Gastrocnemius medialis (tissue), 4 donors: ENCODE measurements at places on chromosomes 4 and X. TPM values are rescaled to one million over a fixed set of nuclear protein-coding genes. Genes with fewer than 3 reads are reported as not detected.

The ATP11C gene
- 3.6 TPM for total RNA-seq

The RAB33A gene
- not detected for total RNA-seq

The PRRG3 gene
- total RNA-seq = not detected

DNA sequence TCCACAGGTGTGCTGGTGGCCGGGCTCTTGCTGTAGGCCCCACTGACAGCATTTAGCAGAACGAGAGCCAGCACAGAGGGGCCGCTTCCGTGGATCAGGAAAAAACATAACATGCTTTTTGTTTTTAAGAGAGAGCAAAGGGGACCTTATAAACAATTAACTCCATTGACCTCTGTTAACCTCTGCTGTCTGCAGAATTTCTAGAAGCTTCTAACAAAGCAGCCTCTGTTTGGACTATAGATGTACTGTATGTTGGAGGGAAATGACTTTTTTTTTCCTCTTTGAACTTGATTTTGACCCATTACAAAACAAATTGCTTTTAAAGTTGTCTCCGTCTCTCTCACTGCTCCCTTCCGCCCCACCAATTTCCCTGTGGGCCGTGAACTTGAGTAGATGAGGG, 210.7 kb downstream of the FRAS1 start:
- H3K4me3 ChIP-seq = no peak overlapping the region
- no peak for DNase-seq
- no peaks in the 10 kb centered on the region for H3K27me3 ChIP-seq
- H3K4me1 ChIP-seq = no peaks in the 10 kb centered on the region
- no peaks in the 10 kb centered on the region for H3K36me3 ChIP-seq
- H3K27ac ChIP-seq = no peak overlapping the region

DNA sequence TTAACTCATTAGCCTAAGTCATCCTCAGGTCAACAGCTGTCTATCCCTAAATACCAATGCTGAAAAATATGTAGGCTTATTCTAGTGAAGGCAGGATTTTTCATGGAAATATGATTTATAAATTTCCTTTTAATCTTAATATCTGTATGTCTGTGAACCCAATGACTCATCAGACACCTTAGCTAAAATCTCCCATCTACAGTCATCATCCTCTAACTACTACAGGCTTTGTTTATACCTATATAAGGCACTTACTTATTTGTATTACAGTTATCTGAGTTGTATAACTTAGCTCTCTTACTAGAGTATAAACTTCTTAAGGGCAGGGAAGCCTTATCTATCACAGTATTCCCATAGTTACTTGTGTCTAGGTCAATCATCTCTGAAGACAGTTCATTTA, 24.2 kb downstream of the AMMECR1 start:
- H3K27me3 ChIP-seq = no peaks in the 10 kb centered on the region
- no peak for DNase-seq
- H3K4me1 ChIP-seq = no peaks in the 10 kb centered on the region
- no peak overlapping the region for H3K27ac ChIP-seq
- no peak overlapping the region for H3K4me3 ChIP-seq
- H3K36me3 ChIP-seq = no peaks in the 10 kb centered on the region

DNA sequence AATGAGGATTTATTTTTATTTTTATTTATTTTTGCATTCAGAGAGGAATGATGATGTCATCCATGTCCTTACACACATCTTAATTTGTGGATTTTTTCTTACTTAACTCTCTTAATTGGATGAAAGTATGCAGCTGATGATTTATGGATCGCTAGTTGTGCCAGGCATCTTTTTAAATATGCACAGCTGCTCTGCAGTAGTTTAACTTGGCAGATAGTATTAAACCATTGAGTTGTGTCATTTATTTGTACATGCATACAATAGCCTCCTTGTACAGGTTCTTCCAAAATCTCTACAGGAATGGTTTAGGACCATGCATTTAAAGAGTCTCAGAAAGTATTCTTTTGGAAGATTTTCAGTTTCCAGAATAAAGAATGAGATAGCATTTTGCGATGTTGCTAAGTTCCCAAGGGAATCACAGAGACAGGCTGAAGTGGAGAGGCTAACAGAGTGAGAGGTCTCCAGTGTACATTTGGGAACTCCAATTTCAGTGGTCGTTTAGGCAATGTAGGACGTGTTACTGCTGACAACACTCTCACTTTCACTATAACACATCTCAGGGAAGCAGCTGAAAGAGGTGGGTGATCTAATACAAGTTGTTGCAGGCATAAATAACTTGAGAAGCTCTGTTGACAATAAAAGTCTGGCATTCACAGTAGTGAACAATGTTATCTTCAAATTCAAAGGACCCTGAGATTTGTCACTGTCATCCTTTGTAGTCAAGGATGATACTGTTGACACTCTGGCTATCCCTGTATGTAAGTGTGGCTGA, 49.9 kb upstream of the SCRG1 start:
- H3K4me1 ChIP-seq = peaks cover 10% of the 10 kb centered on the region
- H3K27me3 ChIP-seq = no peaks in the 10 kb centered on the region
- H3K4me3 ChIP-seq = no peak overlapping the region

DNA sequence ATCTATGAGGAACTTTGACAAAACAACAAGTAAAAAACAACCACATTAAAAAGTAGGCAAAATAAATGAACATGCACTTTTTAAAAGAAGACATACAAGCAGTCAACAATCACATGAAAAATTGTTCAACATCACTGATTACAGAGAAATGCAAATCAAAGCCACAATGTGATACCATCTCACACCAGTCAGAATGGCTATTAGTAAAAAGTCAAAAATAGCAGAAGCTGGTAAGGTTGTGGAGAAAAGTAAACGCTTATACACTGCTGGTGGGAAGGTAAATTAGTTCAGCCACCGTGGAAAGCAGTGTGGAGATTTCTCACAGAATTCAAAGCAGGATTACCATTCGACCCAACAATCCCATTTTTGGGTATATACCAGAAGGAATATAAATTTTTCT, 17.0 kb upstream of the LNX1 start:
- no peak for DNase-seq
- H3K4me1 ChIP-seq = no peaks in the 10 kb centered on the region
- no peaks in the 10 kb centered on the region for H3K27me3 ChIP-seq
- H3K27ac ChIP-seq = no peak overlapping the region
- H3K36me3 ChIP-seq = no peaks in the 10 kb centered on the region
- no peak overlapping the region for H3K4me3 ChIP-seq
